Fibroblast of skin of scalp (primary cell): ENCODE measurements at places on chromosomes 16 and 17.
A peak's percentile ranks its signal among the peaks of the same experiment; 100 is the strongest.

GRCh38 chr17:21214777-21215541, 998 bp upstream of the TMEM11 start:
- peak; percentile 32 for DNase-seq

GRCh38 chr17:30222721-30223175, 12.7 kb downstream of the SLC6A4 start:
- no peak for DNase-seq

- DNase-seq = no peak
Measured at GRCh38 chr16:56067406-56067805, 123.9 kb upstream of the GNAO1 start.

GRCh38 chr16:1669698-1670097, 8.4 kb upstream of the JPT2 start:
- no peak for DNase-seq

GRCh38 chr17:39548494-39549225, 59.1 kb downstream of the NEUROD2 start:
- DNase-seq = no peak

DNA sequence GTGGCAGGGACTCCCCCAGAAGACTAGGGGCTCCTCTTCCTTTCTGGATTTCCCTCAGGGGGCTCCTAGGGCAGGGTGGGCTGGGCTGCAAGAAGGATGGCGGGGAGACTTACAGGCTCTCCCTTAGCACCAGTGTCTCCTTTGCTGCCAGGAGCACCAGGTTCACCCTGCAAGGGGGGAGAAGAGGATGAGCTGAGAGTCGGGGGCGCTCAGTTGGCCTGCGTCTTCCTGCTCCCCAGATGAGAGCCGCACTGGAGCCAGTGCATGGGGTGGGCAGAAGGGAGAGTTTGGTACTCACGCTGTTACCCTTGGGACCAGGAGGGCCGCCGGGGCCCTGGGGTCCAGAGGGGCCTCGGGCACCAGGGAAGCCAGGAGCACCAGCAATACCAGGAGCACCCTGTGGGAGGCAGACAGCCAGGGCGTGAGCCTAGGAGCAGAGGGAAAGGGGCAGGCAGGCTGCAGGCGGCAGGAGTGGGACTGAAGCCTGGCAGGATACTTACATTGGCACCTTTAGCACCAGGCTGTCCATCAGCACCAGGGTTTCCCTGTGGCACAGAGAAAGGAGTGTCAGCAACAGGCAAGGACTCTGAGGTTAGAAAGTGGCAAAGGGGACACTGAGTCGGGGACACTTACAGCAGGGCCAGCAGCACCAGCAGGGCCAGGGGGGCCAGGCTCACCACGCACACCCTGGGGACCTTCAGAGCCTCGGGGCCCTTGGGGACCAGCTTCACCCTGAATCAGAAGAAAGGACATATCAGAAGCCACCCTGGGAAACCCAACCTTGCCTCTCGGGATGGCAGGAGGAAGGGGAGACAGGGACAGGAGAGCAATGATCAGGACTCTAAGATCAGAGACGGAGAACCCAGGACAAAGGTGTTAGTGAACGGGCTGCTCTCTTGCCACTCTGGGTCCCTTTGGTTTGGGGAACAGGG, 6.2 kb downstream of the COL1A1 start:
- DNase-seq = peak; percentile 91

DNA sequence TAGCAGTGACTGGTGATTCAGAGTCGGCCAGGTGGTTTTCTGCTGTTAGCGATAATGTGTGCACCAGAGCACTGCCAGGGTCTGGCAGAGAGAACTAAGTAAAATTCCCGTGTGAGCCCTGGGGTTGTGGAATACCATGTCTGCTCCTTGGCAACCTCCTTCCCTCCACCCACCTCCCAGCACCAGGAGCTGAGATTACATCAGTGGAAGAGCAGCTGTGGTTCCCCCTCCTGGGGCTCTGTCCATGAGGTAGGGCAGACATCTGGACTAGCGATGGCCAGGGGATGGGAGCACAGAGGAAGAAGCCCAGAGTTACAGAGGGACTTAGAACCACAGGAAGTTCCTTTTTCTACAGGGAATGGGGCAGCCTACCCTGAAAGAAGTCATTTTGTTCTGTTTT, 15.8 kb downstream of the CLEC10A start:
- DNase-seq = no peak

DNA sequence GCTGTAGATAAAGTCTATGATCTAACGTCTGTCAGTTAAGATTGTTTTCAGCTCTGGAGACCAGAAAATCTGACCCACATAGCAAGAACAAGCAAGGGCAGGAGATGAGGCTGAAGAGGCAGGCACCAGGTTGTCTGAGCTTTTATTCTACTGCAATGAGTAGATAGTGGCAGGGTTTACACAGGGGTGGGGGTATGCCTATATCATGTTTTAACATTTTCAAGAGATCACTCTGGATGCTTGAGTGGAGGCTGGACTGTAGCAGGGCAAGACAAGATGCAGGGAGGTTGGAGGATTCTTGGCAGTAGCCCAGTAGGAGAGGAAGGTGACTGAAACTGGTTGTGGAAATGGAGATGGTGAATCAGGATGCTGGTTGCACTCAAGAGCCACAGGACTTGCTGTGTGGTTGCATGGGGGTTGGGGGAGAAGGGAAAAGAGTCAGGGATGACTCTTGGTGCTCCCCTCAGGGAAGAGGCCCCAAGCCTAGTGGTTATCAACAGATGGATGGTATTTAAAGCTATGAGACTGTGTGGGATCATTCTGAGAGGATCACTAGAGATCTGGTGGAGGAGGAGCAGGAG, 143.1 kb upstream of the KCNJ18 start:
- peak; percentile 63 for DNase-seq

DNA sequence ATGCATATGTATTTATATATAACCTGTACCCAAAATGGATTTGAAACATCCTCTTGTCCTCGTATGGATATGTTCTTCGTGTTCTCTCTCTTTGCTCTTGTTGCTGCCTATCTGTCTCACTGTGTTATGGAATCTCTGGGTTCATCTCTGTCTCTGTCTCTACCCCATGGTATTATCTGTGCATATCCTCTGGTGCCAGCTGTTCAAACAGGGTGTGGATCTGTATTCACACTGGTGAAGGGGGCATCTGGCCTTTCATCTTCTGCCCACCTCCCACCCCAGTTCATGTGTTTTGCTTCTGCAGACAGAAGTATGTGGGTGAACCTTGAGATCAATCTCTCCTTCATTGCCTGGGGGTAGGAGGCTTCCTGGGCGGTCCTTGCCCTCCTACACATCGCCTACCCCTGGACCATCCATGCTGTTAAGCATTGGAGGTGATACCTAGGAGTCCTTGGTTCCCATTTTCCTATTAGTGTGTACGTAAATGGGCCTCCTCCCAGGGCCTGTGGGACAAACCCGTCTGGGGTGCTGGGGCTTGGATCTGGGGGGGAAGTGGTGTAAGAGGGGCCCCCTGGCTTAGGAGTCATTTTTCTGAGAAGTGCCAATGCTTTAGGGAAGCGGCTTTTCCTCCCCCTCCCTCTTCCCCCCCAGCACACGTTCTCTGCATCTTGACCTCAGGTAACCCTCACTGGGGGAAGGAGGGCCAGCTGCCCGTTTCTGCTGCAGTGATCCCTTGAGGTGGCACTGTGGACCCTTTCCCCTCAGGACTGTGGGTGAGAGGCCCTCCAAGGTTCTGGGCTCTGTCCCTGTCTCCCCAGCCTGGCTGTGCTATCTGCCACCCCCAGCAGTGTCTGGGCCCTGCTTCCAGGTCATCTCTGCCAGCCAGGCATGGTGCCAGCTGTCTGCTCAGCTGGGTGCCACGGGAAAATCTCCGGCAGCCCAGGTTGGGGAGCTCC, 21.1 kb downstream of the RARA start:
- no peak for DNase-seq

DNA sequence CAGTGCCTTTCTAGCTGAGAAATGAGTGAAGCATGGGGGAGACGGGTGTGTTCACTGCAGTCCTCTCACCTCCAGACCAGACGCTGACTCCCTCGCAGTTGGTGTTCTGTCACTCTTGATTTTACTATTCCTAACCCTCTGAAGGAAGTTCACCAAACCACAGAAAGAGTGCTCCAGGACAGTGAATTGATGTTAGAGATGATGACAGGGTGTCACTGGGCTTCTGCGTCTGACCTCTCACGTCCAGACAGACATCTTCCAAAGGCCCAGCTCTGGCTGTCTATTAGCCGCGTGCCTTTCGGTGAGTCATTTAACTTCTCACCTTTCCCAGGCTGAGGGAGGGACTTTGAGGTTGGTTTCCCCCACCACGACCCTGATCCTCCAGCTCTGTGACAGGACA, 8.2 kb downstream of the CRAMP1 start:
- DNase-seq = no peak

- no peak for DNase-seq
Measured at GRCh38 chr17:18006495-18007239, 32.3 kb downstream of the ATPAF2 start.

GRCh38 chr17:49715717-49716279, 8.0 kb upstream of the SLC35B1 start:
- no peak for DNase-seq

- DNase-seq = no peak
Measured at GRCh38 chr17:38893113-38893512, 23.3 kb downstream of the LASP1 start.

DNA sequence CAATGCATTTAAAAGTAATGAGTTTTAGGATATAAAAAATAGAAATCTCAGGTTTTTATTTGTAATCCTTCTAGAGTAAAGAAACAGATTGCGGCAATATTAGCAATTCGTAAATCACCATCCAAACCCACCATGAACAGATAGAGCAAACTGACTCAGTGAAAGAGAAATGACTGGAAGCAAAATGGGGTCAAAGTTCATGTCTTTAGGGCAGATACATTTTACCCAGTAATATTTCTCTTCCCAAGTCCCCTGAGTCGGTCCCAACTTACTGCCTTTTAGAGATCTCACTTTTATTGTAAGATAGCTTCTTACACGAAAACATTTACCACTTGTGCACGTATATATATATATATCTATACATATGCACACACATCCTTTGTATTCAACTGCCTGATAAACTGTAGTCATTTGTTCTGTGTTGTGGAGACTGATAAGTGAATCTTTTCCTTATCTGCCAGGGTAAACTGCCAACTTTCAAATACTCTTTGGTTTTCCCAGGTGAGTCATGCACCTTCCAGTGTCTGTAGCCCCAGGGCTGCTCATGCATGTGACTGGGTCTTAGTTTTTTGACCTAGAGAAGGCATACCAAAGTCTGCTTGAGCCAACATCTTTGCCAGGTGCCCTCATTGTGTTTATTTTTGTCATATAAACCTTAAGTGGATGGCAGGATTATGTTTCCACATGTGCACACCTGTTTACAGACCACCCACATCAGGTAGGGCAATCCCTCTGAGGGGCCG, 7.8 kb upstream of the IRF8 start:
- no peak for DNase-seq

GRCh38 chr17:3828151-3828851, 17.7 kb downstream of the NCBP3 start:
- peak; percentile 11 for DNase-seq

DNA sequence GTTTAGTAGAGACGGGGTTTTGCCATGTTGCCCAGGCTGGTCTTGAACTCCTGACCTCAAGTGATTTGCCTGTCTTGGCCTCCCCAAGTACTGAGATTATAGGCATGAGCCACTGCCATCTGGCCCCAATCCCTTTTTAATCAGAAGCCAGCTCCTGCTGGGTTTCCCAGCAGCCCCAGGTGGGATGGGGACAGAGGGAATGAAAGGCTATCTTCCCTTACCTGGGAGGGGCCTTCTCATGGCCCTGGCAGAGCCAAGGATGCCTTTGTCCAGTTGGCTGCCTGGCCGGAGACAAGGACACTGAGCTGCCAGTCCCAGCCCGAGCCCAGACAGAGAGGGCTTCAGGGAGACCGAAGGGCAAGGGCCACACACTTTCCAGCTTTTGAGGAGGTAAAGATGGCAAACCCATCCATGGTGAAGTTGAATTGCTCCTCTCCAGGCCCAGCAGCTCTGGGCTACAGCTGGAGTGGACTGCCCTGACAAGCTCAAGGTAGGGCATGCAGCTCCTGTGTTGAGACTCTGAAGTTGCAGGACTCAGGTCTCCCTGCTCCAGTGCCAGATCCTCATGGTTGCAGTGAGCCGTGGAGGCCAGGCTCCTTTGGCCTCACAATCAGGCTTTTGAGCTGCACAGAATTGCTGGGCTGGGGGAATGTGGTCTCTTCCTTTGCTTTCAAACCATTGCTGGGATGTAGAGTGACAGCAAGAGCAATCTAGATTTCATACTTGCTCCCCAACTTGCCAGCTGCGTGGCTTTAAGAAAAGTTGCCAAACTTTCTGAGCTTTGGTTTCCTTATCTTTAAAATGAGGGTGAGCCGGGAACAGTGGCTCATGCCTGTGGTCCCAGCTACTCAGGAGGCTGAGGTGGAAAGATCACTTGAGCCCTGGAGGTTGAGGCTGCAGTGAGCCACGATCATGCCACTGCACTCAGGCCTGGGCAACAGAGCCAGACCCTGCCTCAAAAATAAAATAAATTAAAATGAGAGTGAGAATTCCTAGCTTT, 44.5 kb upstream of the IL34 start:
- no peak for DNase-seq

GRCh38 chr17:35289222-35289621, 46.4 kb downstream of the SLFN5 start:
- DNase-seq = no peak

DNA sequence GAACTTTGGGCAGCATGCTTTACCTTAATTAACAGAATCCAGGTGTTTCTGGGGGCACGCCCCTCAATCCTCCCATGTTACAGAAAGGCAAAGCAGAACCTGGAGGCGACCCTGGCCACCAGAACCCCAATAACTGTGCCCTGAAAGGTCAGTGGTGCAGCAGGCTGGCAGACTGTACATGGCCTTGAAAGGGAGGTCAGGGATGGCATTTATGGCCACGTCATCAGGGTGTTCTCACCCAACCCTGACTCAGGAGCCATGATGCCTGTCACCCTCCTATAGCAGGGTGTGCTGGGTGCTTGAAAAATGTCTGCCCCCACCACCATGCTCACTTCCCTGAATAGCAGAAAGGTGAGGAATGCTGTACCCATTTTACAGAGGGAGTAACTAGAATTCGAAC, 177.7 kb downstream of the TMEM132E start:
- DNase-seq = no peak

DNA sequence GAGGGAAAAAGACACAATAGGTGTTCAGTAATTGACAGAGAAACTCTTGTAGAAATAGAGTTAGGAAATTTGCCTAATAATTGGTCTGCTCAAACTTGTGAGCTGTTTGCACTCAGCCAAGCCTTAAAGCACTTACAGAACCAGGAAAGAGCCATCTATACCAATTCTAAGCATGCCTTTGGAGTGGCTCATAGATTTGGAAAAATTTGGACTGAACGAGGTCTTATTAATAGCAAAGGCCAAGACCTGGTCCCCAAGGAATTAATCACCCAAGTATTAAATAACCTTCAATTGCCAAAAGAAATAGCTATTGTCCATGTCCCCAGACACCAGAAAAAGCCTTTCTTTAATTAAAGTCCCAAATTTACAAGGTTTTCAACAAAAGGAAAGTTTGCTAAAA, 90.3 kb downstream of the EMP2 start:
- DNase-seq = peak; percentile 41

DNA sequence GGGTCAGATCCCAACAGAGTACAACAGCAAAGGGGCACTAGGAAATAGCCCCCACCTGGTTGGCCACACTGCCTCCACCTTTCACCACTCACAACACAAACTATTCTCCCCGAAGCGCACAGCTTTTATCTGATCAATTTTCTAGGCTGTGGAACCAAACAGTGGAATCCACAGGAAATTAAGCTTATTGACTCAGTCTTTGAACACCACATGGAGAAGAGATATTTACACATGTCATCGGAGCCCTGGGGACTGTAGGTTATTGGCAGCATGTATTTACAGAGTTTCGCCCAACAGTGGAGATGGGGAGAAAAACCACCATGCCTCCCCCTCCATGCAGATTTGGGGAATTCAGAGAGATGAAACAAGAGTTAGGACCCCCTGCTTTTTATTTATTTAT, 154.8 kb downstream of the XYLT1 start:
- DNase-seq = no peak
